Stimulated activated CD4-positive, alpha-beta T cell treated with anti-CD3 and anti-CD28 coated beads, TNF-alpha, amount 100 ng/mL, for 48 hours (primary cell): ENCODE measurements at places on chromosomes 16 and 17.

DNA sequence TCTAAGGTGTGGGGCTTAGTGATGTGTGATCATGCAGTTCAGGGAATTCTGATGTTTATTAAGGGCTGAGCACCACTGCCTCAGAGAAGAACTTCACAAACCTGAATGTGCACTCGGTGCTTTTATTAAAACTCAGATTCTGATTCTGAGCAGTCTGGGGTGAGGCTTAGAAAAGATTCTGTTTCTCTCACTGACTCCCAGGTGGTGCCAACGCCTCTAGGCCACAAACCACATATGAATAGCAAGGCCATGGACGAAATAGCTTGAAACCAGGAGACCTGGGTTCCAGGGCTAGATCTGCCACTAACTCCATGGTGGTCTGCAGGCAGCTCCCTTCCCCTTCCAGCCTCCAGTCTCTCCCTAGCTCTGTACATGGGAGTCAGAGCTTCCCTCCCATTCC, 169.1 kb downstream of the HS3ST3B1 start:
- DNase-seq, result no peak

GRCh38 chr17:2954898-2955445, 108.4 kb downstream of the OR1D5 start:
- no peak for DNase-seq

DNA sequence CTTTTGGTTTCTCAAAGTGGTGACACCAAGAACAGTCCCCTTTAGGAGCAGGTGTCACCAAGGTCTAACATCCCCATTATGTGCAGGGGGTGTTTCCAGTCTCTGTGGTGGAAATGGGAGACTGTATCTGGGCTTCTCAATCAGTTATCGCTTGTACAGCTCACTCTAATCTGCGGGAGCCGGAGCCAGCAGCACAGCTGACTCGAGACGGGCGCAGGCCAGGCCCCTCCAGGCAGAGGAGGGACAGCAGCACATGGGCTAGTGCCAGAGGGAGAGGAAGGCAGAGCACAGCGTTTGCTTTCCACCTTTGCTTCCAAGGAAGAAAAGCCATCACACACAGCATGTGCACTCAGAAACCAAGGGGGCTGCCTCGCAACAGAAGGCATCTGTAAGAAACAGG, 91.2 kb upstream of the CREBBP start:
- no peak for DNase-seq

DNA sequence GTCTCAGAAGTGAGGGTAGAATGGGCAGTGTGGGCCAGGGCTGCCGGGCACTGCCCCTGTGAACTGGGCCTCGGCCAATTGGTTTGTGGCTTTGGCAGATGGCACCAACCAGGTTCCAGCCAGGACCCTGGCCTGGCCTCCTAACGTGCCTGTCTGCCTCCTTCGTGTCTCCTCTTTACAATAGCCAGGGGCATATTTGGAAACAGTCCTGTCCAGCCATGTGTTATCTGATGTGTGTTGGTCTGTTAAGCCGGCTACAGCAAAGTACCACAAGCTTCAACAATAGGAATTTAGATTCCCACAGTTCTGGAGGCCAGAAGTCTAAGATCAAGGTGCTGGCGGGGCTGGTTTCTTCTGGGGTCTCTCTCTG, 14.6 kb downstream of the CRISPLD2 start:
- no peak for DNase-seq

GRCh38 chr17:57400648-57401047, 144.3 kb downstream of the MSI2 start:
- DNase-seq, result no peak

DNA sequence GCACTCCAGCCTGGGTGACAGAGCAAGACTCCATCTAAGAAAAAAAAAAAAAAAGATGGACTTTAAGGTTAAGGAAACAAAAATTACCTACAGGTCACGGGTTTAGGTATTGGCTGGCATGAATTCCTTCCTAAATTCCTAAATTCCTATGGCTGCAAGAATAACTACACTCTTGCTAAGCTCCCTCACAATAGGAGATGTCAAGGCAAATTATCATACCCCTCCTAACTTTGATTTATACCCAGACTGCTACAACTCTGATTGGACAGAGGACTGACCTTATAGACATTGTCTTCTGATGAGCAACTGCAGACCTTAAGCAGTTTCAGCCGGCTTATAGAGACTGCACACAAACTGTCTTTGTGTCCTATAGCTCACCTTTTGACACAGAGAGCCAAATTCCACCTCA, 25.1 kb upstream of the TMC7 start:
- no peak for DNase-seq

DNA sequence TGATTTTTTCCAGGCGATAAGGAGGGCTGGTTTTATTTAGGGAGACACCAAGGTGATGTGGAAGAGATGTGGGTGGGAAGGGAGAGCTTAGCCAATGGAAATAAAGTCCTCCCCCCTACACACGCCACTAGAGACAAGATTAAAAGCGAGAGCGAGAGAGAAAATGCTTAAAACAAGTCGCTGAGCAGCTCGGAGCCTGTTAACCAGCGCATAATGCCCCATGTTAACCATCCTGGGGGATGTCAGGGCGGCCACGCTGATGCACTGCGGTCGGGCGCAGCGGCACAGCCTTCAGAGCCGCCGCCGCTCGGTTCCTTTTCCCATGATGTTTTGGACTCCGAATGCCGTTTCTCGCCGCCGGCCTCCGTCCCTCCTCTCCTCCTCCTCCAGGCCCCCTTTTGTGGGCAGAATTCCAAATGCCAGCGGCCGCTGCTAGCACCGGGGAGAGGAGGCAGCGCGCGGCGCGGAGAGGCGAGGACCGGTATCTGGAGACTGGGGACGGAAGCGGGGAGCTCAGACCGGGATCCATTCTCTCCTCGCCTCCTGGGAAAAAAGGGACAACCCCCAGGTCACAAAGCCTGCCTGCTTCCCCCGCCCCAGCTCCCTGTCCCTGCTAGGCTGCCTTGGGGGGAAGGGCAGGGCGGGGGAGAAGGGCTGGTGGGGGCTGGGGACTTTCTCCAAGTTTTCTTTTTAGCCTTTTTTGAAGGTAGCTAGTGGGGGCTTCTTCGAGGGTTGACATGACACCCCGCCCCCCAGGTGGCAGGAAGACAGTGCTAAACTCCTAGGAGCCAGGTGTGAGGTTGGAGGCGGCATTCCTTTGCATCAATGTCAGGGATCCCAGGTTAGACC, 98.1 kb upstream of the CCL2 start:
- no peak for DNase-seq

DNA sequence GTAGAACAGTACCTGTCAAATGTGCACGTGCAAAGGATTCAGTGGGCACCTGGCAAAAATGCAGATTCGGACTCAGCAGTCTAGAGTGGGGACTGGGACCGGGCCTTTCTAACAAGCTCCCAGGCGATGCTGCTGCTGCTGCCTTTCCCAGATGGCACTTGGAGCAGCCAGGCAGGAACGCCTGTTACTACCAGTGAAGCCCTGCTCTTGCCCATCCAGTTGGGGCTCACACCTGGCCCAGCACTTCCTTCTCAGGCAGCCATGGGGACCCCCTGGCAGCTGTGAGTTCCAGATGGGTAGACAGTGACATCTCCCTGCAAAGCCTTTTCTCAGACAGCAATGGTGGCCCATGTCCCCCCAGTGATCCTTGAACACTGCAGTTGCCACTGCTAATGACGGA, 30.4 kb downstream of the KDM8 start:
- DNase-seq, result no peak

- no peak for DNase-seq
Measured at GRCh38 chr16:89197633-89198416, 2.5 kb downstream of the SLC22A31 start.

GRCh38 chr16:1182950-1183907, 30.3 kb downstream of the CACNA1H start:
- DNase-seq, result no peak

- no peak for DNase-seq
Measured at GRCh38 chr17:49730078-49730784, 22.5 kb upstream of the SLC35B1 start.

- no peak for DNase-seq
Measured at GRCh38 chr16:89397331-89397861, 93.0 kb downstream of the ANKRD11 start.

- DNase-seq, result no peak
Measured at GRCh38 chr16:23391381-23392222, 61.4 kb downstream of the COG7 start.

GRCh38 chr17:29588562-29589411, 661 bp downstream of the GIT1 start:
- DNase-seq, result no peak

GRCh38 chr16:66695935-66696668, 441 bp downstream of the CMTM4 start:
- no peak for DNase-seq

- no peak for DNase-seq
Measured at GRCh38 chr16:52294660-52295059, 252.3 kb downstream of the TOX3 start.

GRCh38 chr17:75406222-75406615, 741 bp upstream of the GRB2 start:
- DNase-seq, result no peak

- DNase-seq, result peak; percentile 97
Measured at GRCh38 chr16:28211758-28212531, at the start of gene XPO6. XPO6 (minus strand) TSS chr16:28211965; CDS start chr16:28211368, 597 bp downstream.

DNA sequence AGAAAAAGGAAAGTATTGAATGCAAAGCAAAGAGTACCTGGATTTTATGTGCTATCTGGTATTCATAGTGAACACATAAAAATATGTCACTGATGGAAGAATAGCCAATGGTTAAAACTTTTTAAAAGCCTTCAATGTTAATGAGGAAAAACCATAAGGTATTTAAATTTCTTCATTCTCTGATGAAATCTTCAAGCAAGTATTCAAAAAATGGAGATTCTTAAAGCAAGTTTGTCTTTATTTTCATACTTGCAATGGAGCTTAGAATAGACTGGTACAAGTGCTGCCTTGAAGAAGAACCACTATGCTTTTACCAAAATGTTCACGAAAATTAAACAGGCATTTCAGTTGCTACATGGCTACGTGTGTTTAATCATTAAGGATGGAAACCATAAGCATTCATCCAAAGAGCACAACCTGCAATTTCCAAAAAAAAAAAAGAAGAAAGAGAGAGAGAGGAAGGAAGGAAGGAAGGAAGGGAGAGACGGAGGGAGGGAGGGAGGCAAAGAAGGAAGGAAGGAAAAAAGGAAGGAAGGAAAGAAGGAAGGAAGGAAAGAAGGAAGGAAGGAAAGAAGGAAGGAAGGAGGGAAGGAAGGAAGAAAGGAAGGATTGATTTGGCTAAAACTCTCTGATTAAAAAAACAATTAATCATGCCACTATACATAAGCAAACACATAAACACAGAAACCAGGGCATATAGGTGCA, 17.6 kb downstream of the HS3ST3A1 start:
- DNase-seq, result no peak

- DNase-seq, result no peak
Measured at GRCh38 chr16:88760424-88761142, 24.4 kb downstream of the PIEZO1 start.

GRCh38 chr16:11056993-11057649, 112.8 kb downstream of the CLEC16A start:
- DNase-seq, result no peak

GRCh38 chr16:4839942-4840341, 7.1 kb downstream of the GLYR1 start:
- DNase-seq, result no peak

- DNase-seq, result no peak
Measured at GRCh38 chr17:58335061-58335731, 6.6 kb upstream of the TSPOAP1 start.

GRCh38 chr17:55726440-55726839, 3.8 kb upstream of the TMEM100 start:
- DNase-seq, result no peak

GRCh38 chr16:19095654-19096053, 18.1 kb upstream of the ITPRIPL2 start:
- DNase-seq, result no peak

GRCh38 chr16:79298894-79299799, 301.4 kb downstream of the MAF start:
- no peak for DNase-seq

GRCh38 chr16:85554889-85555718, 58.0 kb upstream of the GSE1 start:
- DNase-seq, result no peak
